ENCODE measurements at places on chromosomes 2 and 18. TPM values are rescaled to one million over a fixed set of nuclear protein-coding genes. Genes with fewer than 3 reads are reported as not detected.

GALNT5 gene
- total RNA-seq = not detected

GALR1 gene
- total RNA-seq = 0.39 TPM

RAMP1 gene
- total RNA-seq = 7.6 TPM

AGXT gene
- 0.90 TPM for total RNA-seq

ABCB11 gene
- total RNA-seq = 0.31 TPM

CLIP4 gene
- 30.5 TPM for total RNA-seq

HDAC4 gene
- total RNA-seq = 88.9 TPM

GRCh38 chr2:88254437-88255091, 84.4 kb downstream of the THNSL2 start:
- no peak for DNase-seq

DNA sequence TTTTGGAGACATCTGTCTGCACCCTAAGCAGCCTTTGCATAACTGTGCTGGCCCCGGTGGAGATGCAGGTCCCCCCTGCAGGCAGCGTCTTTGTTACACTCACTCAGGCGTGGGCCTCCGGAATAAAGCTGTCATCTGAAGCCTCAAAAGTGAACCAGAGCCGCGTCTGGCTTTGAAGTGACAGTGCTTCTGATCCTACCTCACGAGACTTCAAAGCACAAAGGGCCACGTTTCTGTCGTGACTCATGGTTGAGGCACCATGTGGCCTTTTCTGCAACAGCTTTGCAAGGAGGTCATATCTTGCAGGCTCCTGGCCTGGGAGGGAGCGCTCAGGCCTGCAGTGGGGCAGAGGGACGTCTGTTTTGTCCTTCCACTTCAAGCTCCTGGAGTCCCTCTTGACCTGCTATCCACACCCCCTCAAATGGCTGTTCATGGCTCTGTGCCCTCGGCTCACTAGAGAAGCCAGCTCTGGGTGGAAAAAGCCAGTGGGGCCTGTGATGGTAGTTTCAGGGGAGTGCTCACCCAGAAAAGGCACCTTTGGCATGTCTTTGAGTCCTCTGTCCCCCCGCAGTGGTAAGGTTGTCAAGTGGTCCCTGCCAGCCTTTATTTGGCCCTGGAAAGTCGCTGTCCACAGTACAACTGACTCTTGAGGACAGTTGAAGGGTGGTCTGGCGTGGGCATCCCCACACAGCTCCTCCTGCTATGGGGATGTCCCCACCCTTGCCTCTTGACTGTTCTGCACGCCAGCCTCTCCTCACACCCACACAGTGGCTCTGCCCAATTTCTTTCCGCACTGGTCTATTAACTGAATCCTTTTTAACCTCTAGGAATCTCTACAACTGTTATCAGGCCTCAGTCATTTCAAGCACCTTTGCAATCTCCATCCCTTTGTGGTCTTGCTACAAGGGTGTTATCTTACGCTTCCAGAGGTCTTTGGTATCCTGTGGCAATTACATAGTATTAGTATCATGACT, 19.3 kb downstream of the GPR55 start:
- peak; percentile 45 for DNase-seq

- no peak for DNase-seq
Observed at GRCh38 chr2:231957913-231958763, 3.4 kb upstream of the DIS3L2 start.

DNA sequence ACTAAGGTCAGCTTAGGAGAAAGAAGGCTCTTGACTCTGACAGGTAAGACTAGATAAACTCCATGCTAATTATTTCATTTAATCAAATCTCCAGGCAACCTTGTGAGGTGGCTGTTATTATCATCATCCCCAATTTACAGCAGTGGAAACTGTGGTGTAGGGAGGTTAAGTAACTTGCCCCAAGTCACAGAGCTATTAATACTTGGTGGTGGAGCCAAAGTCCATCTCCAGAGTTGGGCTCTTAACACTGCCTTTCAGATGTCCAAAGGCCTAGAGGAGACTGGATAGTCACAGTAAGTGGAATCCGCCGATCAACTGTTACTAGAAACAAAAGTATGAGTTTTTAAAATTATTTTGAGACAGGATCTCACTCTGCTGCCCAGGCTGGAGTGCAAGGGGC, 46.6 kb upstream of the SP3 start:
- DNase-seq = no peak

GRCh38 chr2:200039724-200040650, 84.6 kb downstream of the MAIP1 start:
- DNase-seq = no peak

GRCh38 chr18:13463526-13464210, 245.1 kb downstream of the LDLRAD4 start:
- no peak for DNase-seq

DNA sequence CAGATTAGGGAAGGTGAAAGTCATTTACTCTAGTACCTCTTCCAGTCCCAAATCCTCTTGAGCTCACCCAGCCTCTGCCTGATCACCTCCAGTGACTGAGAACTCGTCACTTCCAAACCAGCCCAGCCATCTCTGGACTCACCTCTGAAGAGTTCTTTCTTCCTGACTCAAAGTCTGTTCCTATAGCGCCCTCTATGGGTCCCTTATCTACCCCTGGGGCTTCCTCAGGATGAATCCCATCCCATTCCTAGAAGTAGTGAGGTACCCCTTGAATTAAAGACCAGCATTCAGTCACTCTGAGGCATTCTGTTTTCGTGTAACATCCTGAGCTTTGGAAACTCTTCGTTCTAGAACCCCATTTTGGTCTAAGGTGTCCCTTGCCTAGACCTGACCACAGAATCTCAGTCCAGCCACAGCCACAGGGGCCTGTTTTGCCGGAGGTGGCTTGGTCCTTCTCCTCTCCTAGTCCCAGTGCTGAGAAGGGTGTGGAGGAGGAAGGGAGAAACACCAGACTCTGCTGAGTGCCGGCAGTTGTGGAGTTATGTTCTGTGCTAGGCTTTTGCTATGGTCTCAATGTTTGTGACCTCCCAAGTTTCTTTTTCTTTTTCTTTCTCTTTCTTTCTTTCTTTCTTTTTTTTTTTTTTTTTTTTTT, 32.7 kb downstream of the SIX3 start:
- peak; percentile 38 for DNase-seq

DNA sequence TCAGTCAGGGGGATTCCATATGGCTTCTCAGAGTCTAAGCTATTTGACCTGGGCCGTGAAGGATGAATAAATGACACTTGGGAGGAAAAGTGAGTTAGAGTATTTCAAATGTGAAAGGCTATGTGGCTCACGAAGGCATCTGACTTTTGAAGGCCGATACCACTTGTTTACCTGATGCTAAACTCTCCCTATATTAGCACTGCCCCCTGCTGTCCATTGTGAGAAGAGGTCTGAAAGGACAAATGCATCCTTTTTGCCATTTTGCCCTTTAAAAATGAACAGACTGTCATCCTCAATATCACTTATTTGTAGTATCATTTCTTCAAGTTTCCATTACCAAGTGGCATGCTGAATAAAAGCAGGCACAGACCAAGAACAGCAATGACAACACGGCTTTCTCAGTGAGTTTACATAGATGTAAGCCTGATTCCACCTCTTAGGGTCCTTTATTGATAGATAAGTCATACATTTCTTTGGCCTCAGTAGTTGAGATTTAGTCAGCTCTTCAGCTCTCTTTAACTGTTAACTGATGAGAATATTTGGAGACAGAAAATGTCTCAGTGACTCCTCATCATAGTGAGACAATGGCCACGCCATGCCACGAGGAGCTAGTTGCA, 40.1 kb downstream of the DOCK10 start:
- DNase-seq = peak; percentile 79

GRCh38 chr18:23627321-23627720, 35.4 kb downstream of the ANKRD29 start:
- no peak for DNase-seq

- DNase-seq = no peak
Observed at GRCh38 chr2:137670111-137670510, 294.2 kb upstream of the HNMT start.

GRCh38 chr2:8076448-8077342, 605.2 kb upstream of the ID2 start:
- DNase-seq = no peak

DNA sequence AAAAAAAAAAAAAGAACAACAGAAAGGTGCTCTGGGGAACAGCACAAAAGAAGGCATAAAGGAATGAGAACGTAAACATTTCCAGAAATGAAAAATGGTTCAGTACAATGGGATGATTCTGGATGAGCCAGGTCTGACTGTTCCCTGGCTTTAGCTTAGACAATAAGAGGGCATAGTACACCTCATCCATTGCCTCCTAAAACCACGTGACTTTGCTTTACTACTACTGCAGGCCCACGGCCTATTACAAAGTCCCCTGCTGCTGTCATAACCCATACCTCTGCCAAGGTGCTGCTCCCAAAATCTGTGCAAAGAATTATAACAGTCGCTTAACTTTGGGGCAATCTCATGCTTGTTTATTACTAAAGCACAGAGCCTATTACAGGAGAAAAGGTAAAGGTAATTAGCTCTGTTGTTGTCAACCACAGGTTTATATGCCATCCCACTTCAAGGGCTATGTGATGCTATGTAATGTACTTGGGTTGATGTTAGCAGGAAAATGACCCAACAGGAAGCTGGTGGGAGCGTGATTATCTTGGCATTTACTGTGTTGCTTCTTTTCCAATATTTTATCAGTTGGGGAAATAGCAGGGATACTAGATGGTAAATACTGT, 26.8 kb downstream of the STK17B start:
- no peak for DNase-seq

GRCh38 chr18:5966514-5966913, 71.2 kb upstream of the TMEM200C start:
- no peak for DNase-seq

DNA sequence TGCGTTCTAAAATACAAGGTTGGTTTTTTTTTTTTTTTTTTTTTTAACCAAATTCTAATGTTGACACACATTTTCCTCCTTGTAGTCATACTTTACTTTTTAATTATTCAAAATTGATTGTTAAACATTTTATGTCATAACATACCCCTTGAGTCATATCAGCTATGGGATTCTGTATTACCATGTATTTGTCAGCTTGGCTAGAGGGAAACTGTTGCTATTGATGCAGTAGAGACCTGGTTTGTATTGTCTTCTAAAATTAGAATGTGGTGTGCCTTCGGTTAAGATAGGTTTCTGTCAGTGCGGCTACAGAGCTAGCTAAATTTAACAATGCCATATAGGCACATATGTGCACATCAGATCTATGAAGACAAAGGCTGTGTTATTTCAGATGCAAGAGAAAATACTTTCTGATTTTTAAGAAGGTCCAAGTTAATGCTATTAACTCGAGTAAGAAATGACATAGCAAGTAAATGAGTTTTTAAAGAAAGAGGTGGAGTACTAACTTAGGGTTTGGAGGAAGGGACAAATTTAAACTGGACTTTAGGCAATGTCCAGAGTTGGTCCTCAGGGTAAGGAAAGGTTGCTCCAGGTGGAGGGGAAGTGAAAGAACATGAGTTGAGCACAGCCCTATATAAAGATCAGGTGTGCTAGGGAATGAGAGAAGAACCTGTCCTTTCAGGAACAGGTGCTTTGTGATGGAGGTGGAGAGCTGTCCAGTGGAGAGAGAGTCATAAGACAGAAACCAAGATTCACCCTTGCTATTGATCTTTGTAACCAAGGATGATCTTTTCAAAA, 152.3 kb downstream of the PRPF40A start:
- no peak for DNase-seq

DNA sequence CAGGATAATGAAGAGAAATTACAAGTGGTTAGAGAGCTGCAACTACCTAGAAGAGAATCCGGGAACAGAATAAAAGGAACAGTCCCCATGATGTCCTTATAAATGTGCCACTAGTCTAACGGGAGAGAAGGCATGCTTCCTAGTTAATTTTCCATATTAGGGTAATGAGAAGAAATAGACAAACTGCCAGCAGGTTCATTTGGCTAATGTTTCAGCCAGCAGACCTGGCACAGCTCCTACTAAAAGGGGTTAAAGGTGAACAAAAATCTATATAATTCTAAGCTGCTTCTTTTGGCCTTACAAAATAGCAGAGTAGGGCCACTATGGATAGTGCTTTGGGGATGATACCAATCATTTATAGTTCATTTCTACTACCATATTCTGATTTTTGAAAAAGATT, 845.3 kb upstream of the GCFC2 start:
- DNase-seq = no peak

DNA sequence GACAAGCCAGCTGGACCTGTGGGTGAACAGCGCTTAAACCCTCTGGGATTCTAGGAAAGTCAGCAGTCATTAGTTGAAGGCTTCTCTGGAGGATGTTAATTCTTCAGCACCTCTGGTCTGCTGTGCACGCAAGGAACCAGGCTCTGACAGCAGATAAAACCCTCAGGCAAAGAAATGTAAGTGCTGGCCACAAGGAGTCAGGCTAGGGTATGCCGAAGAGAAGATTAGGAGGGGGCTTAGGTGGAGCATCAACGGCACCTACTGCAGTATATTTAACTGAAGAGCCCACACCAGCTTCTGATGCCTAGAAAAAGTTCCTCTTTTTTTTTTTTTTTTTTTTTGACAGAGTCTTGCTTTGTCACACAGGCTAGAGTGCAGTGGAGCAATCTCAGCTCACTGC, 304.2 kb upstream of the MC4R start:
- no peak for DNase-seq

GRCh38 chr2:25338401-25338800, 3.3 kb downstream of the DNMT3A start:
- no peak for DNase-seq

GRCh38 chr2:206488623-206489022, 45.3 kb downstream of the ADAM23 start:
- no peak for DNase-seq

DNA sequence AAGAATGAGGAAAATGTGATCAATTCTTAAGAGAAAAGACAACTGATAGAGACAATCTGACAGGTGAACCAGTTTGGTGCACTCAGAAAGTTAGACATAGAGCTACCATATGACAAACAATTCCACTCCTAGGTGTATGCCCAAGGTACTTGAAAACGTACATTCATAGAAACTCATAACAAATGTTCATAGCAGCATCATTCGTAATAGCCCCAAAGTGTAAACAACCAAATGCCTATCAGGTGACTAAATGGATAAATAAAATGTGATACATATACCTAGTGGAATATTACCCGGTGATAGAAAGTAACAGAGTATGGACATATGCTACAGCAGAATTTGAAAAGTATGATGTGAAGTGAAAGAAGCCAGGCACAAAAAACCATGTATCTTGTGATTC, 149.3 kb upstream of the TRIB2 start:
- no peak for DNase-seq

GRCh38 chr2:108974674-108975073, 14.3 kb downstream of the EDAR start:
- no peak for DNase-seq

- no peak for DNase-seq
Observed at GRCh38 chr2:191701696-191702095, 23.8 kb downstream of the NABP1 start.

All from adrenal gland (tissue), 19 donors.